ENCODE measurements at places on chromosomes 6 and 20.

GRCh38 chr20:63857764-63858392, 3.4 kb upstream of the ABHD16B start:
- no peak for DNase-seq

- DNase-seq: no peak
Observed at GRCh38 chr6:22682979-22683378, 113.6 kb downstream of the HDGFL1 start.

DNA sequence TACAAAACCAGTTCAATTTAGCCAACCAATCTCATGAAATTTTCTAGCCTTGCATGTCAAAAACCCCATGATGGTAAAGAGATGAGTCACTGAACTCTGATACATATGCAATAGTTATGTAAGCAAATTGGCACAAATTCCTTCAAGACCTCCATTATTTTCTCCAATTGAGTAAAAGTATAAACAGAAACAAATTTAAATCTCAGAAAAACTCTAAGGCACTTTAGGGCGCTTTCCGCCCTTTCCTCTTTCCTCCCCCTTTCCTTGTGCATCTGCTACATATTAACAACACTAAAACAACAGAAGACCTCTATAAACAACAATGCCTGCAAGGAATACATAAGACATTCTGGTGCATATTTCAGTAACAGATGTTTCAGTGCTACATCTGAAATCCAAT, 48.5 kb downstream of the KIF13A start:
- DNase-seq: no peak

DNA sequence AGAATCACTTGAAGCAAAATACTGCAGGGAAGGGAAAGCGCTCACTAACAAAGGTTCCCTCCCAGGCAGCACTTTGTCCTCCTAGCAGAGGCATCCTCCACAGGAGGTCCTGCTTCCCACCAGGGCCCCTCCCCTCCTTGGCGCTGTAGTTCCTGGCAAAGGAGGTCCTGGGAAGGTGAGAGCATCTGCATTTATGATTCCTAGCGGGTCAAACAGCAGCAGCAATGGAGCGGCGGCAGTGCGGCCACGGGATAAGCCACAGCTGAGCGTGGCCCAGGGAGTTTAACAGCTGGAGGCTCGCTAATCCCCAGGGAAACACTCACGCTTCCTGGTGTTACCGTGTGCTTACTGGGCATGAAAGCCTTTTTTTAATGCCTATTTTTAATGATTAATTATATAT, 185.8 kb downstream of the TTLL2 start:
- DNase-seq: no peak

- no peak for DNase-seq
Observed at GRCh38 chr20:40368876-40369275, 320.2 kb downstream of the MAFB start.

DNA sequence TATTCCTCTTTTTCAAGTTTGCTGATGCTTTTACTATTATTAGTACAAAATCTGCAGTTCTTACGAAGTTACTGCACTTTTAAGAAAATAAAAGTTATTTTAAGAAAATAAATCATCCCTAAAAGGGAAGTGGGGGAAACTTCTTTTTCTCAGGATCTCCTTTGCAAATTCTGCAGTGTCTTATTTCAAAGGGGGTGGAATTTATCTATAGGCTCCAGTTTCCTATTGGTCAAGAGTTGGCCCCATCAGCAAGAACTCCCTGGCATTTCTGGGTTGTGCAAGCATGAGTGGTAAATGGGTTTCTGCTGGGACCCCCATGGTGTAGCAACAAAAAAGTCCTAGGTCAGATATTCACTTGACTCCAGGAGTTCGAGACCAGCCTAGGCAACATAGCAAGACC, 136.3 kb upstream of the PRDM1 start:
- no peak for DNase-seq

GRCh38 chr20:1322511-1323245, 6.3 kb downstream of the SDCBP2 start:
- no peak for DNase-seq

Measured in stimulated activated CD8-positive, alpha-beta memory T cell treated with anti-CD3 and anti-CD28 coated beads, Interleukin-15, amount 100 ng/mL, for 4 hours (primary cell).